Activated CD4-positive, alpha-beta T cell treated with anti-CD3 and anti-CD28 coated beads, Interleukin-2, amount 10 ng/mL, durations not matched to agents 7 days and 5 days (primary cell): ENCODE measurements at places on chromosomes 16 and 17. TPM values are rescaled to one million over a fixed set of nuclear protein-coding genes. Genes with fewer than 3 reads are reported as not detected.

- no peak overlapping the region for H3K4me3 ChIP-seq
- H3K4me1 ChIP-seq = no peaks in the 10 kb centered on the region
- no peaks in the 10 kb centered on the region for H3K36me3 ChIP-seq
- no peaks in the 10 kb centered on the region for H3K27me3 ChIP-seq
Measured at GRCh38 chr17:7427549-7427948, 1.1 kb upstream of the SPEM3 start.

DNA sequence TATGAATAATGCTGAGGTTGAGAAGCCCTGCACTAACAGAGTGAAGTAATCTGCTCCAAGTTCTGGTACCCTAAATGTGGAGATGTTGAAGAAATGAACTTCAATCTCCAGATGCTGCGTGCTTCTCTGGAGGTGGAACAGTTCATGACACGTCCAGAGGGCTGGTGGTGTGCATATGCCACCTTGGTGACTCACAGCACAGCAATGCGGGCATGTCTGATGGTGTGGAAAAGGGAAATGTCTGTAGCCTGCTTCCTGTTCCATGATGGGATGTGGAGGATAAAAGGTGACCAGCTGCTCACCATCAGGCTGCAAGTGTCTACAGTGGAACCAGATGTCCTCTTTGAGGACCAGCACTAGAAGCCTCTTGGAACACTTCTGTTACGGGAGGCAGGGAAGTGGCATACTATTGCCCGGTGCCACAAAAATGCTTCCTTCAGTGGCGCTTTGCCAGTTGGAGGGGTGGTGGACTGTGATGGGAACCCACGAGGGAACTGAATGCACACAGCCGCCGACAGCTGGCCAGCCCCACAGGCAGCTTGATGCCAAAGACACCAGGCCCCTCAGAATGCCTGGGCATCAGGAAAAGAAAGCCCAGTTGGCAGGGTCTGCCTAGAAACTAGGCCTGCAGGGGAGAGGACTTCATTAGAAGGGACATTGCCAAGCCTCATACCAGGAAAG, 19.9 kb downstream of the SNX11 start:
- H3K4me3 ChIP-seq = no peak overlapping the region
- DNase-seq = no peak
- H3K27ac ChIP-seq = no peak overlapping the region
- peaks cover 17% of the 10 kb centered on the region for H3K36me3 ChIP-seq

GRCh38 chr16:3594316-3595109, 16.9 kb downstream of the SLX4 start:
- no peak overlapping the region for H3K4me3 ChIP-seq
- H3K4me1 ChIP-seq = peaks cover 7% of the 10 kb centered on the region
- DNase-seq = no peak
- H3K27me3 ChIP-seq = no peaks in the 10 kb centered on the region

DNA sequence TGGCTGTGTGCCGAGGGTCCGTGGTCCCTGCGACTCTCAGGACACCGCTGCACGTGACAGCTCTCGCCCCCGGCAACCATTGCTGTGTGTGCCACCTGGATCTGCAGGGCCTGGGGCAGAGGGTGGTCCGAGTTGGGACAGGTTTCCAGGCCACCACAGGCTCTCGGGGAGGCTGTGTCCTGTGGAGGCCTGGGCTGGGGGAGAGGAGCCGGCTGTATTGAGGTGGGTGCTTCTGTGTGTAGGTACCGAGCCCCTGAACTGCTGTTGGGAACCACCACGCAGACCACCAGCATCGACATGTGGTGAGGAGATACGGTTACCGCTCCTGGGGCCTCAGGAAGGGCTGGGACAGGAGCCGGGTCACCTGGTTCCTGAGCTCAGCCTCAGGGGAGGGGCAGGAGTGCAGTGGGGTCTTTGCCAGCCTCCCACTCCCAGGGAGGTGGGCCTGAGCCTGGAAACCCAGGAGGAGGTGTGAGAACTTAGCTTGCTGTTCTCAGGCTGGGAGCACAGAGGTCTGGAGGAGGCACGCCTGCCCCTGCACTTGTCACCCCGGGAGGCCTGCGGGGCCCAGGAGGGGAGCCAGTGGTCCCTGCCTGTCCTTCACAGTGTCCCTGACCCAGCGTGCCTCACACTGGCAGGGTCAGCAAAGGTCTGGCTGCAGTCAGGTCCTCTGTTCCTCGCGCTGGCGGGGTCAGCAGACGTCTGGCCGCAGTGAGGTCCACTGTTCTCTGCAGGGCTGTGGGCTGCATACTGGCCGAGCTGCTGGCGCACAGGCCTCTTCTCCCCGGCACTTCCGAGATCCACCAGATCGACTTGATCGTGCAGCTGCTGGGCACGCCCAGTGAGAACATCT, 7.3 kb downstream of the SPATA2L start:
- H3K36me3 ChIP-seq = peaks cover 12% of the 10 kb centered on the region
- no peak overlapping the region for H3K27ac ChIP-seq
- no peaks in the 10 kb centered on the region for H3K27me3 ChIP-seq
- no peak for DNase-seq
- H3K4me1 ChIP-seq = peaks cover 21% of the 10 kb centered on the region
- H3K4me3 ChIP-seq = no peak overlapping the region

DNA sequence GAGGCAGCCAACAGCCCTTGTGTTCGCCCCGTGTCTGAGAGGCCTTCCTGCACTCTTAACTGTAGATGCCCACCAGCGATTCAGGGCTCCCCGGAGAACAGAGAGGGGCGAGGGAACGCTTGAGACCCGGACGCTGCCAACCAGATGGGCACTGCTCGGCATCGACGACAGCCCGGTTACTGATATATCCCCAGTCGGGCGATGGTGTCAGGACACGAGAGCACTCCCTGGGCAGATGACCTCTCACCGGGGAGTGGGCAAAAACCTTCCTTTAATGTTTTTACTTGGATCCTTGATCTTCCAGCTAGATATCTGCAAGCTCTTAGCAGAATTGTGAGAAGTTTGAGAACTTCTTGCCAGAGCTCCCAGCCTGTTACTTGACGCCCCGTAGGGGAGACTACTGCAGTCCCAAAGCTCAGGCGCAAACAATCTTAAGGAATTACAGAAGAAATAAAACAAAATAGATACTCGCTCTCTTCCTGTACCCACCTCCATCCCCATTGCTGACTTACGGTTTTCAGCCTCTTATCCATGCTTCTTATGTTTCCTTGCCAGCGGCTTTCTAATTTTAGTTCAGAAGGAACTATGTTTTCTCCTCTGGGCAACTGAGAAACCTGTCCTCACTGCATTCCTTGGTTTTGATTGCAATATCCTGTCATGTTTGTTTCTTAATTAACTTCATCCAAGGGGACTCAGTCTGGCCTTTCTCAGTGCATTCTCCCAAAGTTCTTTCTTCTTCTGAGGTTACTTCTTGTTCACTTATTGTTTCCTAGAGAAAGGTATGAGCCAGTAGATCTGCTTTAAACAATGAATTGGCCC, 845 bp downstream of the SP2 start:
- H3K27me3 ChIP-seq = no peaks in the 10 kb centered on the region
- peaks cover 26% of the 10 kb centered on the region for H3K36me3 ChIP-seq
- H3K27ac ChIP-seq = peak overlapping the region; percentile 92
- no peak for DNase-seq
- H3K4me3 ChIP-seq = peak overlapping the region; percentile 91
- H3K4me1 ChIP-seq = peaks cover 46% of the 10 kb centered on the region

DNA sequence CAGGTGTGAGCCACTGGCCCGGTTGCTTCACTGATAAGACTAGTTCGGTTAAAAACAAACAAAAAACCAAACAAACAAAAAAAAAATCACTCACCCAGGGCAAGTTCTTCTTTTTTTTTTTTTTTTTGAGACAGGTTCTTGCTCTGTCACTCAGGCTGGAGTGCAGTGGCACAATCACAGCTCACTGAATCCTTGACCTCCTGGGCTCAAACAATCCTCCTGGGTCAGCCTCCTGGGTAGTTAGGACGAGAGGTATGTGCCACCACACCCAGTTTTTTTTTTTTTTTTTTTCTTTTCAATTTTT, 119.5 kb upstream of the CORO6 start:
- no peak for DNase-seq
- H3K27me3 ChIP-seq = no peaks in the 10 kb centered on the region
- H3K27ac ChIP-seq = no peak overlapping the region
- H3K36me3 ChIP-seq = peaks cover 13% of the 10 kb centered on the region
- H3K4me1 ChIP-seq = peaks cover 40% of the 10 kb centered on the region

DNA sequence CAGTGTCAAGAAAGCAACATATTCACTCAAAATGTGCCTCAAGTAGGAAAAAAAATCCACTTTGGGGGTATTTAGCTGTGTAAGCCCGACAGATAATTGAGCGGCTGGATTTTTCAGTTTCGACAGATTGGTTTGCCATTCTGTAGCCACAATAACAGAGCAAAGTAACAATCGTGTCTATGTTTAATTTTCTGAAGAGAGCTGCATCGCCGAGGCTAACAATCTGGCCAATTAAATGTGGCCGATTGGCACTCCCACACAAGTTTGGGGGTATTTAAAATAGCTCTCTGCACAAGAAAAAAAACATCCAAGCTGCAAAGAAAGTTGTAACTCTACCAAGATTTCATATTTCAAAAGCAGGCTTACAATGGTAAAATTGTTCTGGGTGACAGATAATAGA, 99.7 kb upstream of the CDH13 start:
- no peaks in the 10 kb centered on the region for H3K27me3 ChIP-seq
- no peak overlapping the region for H3K4me3 ChIP-seq
- no peak for DNase-seq
- H3K4me1 ChIP-seq = no peaks in the 10 kb centered on the region
- H3K27ac ChIP-seq = no peak overlapping the region

DNA sequence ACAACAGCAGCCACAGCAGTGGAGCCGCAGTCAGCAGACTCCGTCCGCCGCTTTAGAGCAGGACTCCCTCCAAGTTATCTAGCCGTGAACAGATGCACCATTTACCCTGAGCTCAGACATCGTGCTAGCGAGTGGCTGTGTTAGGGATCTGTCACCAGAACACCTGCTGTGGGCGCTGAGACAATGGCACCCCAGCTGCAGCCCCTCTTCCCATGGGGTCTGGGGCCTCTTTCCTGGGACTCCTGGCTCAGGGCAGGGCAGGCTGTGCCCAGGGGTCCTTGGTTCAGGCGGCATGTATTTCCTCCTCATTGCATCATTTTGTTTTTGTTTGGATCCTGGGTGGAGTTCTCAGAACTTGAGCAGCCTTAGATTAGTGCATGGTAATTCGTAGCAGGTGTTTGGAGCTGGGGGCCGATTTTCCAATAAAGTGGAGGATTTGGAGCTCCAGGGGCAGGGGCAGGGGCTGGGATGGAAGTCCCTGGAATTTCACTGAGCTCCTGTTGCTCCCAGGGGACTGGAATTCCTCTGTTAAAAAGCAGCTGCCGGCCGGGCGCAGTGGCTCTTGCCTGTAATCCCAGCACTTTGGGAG, 23.4 kb downstream of the NMRAL1 start:
- peaks cover 40% of the 10 kb centered on the region for H3K36me3 ChIP-seq
- no peak overlapping the region for H3K4me3 ChIP-seq
- H3K27me3 ChIP-seq = no peaks in the 10 kb centered on the region
- no peak overlapping the region for H3K27ac ChIP-seq
- no peaks in the 10 kb centered on the region for H3K4me1 ChIP-seq
- no peak for DNase-seq

DNA sequence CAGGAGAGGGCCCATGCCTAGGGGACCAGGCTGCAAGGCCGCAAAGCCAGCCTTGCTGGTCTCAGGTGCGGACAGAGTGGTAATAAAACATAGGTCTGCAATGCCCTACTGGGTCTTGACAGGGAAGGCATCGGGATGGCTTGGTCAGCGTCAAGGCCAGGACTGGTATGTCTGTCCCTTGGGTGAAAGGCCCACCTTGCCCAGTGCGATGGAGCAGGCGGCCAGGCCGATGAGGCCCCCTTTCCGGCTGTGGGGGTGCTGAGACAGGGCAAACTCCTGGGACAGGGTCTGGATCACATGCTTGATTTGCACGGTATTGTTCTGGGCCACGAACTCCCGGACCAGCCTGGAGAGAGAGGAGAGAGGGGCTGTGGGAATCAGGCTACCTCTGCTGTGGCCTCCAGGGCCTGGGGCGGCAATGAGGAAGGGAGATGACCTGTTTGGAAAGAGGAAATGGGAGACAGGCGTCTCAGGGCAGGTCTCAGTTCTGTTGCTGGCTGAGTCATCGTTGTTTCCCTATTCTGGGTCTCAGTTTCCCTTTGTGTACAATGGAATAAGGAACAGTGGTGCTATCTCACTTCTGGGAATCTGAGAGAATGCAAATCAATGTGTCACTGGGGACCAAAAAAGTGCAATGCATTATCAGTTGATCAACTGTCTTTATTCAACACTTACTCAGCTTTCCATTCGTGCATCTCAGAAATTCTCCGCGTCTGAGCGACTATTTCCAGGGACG, 14.8 kb downstream of the VAC14 start:
- H3K4me3 ChIP-seq = no peak overlapping the region
- no peak for DNase-seq
- H3K27ac ChIP-seq = no peak overlapping the region
- H3K27me3 ChIP-seq = no peaks in the 10 kb centered on the region
- no peaks in the 10 kb centered on the region for H3K4me1 ChIP-seq

- no peak for DNase-seq
- no peak overlapping the region for H3K4me3 ChIP-seq
- peaks cover 3% of the 10 kb centered on the region for H3K36me3 ChIP-seq
Measured at GRCh38 chr16:2082171-2082982, 34.6 kb downstream of the TSC2 start.

C1QTNF1 gene
- not detected for total RNA-seq

CHAD gene
- total RNA-seq = not detected

CPHXL2 gene
- total RNA-seq = not detected

OSGIN1 gene
- 0.77 TPM for total RNA-seq

MOSMO gene
- total RNA-seq = 11.9 TPM

GPS2 gene
- 85.9 TPM for total RNA-seq

MMP28 gene
- not detected for total RNA-seq

ZG16 gene
- total RNA-seq = not detected

PTGES3L gene
- 0.22 TPM for total RNA-seq
